ENCODE measurements at places on chromosomes 3 and 15.

GRCh38 chr15:84917452-84917851 is 33.0 kb downstream of the SLC28A1 start:
- DNase-seq, result no peak

- DNase-seq, result peak; percentile 100
These were observed 345 bp upstream of the CDV3 start for GRCh38 chr3:133573054-133573628.

DNA sequence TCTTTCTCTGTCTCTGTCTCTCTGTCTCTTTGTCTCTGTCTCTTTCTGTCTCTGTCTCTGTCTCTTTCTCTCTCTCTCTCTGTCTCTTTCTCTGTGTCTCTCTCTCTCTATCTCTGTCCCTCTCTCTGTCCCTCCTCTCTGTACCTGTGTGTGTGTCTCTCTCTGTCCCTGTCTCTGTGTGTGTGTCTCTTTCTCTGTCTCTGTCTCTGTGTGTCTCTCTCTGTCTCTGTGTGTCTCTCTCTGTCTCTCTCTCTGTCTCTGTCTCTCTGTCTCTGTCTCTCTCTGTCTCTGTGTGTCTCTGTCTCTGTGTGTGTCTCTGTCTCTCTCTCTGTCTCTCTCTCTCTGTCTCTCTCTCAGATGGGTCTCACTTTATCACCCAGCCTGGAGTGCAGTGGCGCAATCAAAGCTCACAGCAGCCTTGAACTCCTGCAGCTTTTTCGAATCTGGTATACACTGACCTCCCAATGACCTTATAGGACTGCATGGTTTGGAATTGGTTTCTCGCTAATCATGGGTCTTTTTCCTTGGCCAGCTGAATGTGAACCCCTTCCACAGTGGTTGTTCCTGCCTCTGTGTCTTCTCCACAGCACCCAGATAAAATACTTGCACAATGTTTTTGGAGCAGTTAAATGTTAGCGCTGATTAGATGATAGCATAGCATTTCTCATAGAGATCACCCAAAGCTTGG is 102.6 kb upstream of the KLHL25 start:
- no peak for DNase-seq

- DNase-seq, result no peak
These were observed 7.2 kb downstream of the CD276 start for GRCh38 chr15:73691396-73691795.

GRCh38 chr15:75064846-75065245 is 41.5 kb downstream of the PPCDC start:
- no peak for DNase-seq

- no peak for DNase-seq
These were observed 147.8 kb downstream of the LEKR1 start for GRCh38 chr3:156973954-156974353.

DNA sequence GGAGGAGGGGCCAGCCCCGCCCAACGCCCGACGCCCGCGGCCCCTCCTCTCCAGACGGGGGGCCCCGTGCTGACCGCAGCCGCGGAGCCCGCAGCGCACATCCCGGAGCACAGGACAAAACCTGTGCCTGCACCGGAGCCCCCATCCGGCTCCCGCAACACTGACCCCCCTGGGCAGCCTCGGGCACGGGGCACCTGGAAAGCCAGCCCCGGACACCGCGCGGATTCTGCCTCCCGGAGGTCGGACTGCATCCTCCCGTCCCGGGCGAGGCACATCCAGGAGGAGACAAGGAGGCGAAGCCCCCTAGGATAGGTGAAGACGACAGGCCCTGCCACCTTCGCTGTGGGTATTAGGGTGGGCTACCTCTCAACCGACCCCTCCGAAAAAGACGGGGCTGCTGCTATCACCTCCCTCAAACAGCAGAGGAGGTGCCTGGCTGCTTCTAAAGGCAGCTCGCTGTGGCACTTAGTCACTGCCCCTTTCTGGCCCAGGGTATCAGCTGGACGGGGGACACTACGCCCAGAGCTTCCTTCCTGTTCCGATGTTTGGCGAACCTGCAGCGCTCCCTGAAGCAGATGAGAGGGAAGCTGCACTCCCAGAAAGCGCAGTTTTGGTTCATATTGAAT is 10.6 kb downstream of the XXYLT1 start:
- DNase-seq, result no peak

GRCh38 chr3:155714295-155714718 is 30.6 kb downstream of the PLCH1 start:
- DNase-seq, result no peak

DNA sequence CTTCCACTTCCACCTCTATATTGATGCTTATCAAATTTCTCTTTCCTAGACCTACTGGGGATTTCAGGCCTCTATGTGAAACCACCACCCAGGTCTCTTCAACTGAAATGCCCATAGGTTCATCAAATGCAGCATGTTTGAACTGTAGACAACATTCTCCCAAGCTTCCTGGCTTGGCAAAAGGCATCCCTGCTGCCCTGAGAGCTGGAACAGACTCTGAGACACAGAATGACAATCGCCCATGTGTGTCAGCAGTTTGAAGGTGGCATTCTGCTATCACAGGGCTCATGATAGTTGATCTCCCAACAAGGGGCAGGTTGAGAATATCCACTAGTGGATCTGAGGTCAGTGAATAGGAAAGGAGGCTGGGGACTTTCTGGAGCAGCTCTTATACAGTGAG is 200.7 kb downstream of the RPLP1 start:
- no peak for DNase-seq

GRCh38 chr3:39127908-39128304 is 20.4 kb downstream of the TTC21A start:
- DNase-seq, result no peak

DNA sequence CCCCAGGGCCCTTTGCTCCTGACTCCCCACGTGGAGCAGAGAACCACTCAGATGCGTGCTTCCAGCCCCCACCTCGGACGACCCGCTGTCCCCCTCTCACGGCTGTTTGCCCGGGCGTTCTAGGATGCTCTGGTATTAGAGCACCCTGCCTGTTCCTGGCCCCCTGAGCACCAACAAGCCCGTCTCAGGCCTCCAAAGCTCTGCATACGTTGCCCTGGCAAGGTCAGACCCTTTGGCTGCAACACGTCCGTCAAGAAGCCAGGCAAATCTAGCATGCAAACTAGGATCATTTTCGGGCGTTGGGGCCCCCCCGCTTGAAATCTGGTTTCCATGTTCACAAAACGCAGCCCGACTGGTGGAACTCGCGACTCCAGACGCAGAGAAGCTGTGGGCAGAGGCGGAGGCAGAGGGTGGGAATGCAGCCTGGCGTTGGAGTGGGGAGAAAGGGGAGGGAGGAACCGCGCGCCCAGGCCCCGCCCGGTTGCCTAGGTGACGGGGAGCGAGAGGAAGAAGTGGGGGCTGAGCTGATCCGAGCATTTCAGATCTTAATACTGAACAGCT is 86.2 kb upstream of the PIAS1 start:
- DNase-seq, result no peak

DNA sequence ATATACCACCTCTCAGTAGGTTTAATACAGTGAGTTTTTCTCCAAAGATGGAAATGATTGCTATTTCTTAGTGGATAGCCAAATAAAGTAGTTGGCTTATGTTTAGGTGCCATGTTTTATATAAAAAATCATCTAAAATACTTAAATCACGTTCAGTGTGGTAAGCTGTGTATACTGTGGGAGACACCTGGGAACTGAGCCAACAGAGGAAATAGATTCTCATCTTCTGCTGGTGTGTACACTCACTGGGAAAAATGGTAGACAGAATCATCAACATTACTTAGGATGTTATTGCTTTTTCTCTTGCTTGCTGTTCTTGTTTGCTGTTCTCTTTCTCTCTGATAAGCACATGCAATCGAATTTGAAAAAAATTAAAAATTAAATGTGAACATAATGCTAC is 112.6 kb upstream of the MB21D2 start:
- DNase-seq, result no peak

DNA sequence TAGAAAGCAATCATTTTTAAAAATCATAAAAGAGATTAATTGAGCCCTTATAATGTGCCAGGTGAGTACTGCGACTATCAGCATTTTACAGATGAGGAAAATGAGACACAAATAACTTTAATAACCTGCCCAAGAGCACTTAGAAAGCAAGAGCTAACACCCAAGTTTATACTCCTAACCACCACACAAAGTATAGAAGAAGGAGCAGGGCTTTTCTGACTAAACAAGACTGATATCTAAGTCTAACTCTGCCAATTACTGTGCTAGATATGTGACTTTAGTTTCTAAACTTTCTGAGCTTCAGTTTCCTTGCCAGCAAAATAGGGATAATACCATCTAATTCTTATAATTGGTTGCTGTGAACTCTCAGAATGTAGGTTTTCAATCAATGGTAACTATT is 47.7 kb downstream of the TNIK start:
- DNase-seq, result no peak

- peak; percentile 12 for DNase-seq
These were observed 293.5 kb upstream of the SUCLG2 start for GRCh38 chr3:67947808-67948508.

DNA sequence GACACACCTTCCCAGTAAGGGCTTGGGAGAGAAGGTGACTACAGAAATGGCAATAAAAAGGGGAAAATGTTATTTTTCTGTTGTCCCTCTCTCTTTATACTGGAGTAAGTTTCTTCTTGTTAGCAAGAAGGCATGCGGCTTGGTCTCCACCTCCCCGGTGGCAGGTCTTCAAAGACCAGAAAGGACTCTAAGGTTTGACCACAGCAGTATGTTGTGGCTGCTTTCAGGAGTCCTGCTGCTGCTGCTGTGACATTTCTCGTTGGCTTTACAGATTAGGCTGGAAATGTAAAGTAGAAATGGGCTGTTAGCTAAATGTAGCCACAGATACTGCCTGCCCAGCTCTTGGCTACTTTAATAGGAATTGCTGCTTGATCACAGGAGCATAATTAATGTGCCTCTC is 175.8 kb upstream of the ZBTB20 start:
- DNase-seq, result no peak

- no peak for DNase-seq
These were observed 224.0 kb downstream of the CHL1 start for GRCh38 chr3:420584-420983.

- no peak for DNase-seq
These were observed at the start of gene CALML4 for GRCh38 chr15:68204776-68205557. Gene CALML4 (minus strand): TSS chr15:68205332. CDS start chr15:68205247, 85 bp downstream.

DNA sequence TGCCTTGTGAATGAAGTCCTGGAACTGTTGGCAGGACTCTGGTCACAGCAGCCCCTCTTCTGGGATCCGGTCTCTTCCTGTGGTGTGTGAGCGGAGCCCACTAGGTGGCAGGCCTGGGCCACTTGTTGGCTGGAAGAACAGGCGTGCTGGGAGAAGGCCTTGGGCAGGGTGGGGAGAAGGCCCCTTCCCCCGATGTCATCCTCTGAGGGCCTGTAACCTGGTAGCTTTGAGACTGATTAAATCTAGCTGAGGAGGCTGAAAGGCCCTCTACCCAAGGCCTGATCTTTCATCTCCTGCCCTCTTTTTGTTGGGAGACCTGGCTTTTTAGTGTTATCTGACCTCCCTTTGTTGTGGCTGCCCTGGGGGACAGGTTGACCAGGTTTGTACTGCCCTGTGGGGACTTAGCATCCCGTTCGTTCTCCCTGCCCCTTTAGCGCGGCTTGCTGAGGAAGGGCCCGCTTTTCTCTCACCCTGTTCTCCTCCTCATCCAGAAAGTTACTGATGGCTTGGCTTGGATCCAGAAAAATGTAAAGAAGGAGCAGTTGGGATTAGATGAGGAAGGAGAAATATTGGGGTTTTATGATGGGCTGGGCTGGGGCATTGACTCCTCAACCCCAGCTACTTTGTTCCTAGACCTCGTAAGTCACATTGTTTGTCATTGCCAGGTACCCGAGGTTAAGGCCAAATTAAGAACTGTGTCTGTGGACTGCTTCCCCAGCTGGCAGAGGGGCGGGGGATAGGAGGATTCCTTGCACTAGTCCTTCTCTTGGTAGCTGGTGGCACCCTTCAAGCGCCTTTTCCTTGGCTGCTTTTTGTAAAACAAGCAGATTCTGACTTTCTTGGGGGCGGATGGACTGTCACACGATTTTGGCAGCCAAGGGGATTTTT is 48.5 kb downstream of the CHCHD6 start:
- DNase-seq, result no peak

DNA sequence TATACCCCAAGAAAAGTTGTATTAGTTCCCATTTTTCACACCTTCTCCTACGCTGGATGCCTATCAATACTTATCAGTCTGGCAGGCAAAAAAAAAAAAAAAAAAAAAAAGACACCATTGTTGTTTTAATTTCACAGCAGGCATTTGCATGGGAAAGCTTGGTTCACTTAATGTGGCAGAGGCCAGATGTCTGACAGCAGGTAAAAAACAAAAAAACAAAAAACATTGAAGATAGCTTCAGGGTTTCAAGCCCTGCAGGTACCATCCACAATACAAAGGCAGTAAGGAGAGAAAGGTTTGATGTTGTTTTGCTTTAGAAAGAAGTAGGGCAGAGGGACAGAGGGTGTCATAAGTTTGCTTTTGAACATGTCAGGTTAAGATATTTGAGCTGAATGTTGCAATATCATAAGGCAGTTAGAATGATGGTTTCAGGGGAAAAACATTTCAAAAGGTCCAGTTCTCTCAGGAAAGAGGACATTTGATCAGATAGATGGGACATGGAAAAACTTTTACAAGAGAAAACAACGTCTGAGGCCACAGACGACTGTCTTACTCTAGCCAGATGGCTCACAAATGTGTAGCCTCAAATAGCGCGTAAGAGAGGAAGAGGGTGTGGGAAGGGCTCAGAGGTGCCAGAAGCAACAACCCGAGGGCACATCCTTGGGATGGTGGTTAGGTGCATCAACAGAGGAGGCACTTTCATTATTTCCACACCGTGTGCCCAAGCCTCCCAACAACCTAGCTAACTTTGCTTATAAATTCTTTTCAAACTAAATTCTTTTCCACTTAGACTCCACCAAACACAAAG is 25.7 kb downstream of the PCOLCE2 start:
- DNase-seq, result no peak

DNA sequence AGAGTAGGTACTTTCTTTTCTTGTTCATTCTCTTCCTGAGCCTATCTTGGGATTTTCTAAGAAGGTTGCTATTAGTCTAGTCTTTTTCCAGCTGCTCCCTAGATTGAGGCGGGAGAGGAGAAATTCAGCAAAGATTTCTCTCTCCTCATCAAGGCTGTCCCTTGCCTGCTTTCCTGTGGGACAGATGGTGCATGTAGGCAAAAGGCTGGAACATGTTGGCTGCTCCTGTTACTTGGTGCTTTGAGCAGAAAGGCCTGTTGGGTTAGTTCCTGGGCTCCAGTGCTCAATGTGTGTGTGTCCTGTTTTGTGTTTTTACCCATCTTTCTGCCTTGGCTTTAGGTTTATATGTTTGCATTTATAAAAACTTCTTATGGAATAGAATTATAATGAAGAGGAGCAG is 9.1 kb upstream of the SNRPN start:
- no peak for DNase-seq

GRCh38 chr3:135556174-135556573 is 409.4 kb upstream of the PPP2R3A start:
- DNase-seq, result no peak

DNA sequence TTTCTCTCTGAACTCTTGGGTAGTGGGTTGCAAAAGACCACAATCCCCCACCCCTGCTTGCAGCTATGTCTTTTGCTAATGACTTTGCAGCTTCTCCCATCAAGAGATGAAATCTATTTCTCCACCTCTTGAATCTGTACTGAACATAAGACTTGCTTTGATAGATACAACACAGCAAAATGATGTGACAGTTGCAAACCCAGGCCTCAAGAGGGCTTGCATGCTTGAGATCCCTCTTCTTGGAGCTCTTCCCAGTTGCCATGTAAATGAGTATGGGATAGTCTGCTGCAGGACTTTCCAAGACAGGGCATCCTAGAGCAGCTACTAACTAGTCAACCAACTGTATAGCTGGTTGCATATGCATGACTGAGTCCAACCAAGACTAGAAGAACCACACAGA is 783.6 kb downstream of the PDCD6IP start:
- no peak for DNase-seq

- no peak for DNase-seq
These were observed 132.4 kb upstream of the PLXNA1 start for GRCh38 chr3:126850370-126851085.

Data from activated T-helper 1 cell treated with anti-CD3 and anti-CD28 coated beads, Interleukin-2, amount 50 U/mL, for 16 hours (primary cell).